ENCODE measurements at places on chromosomes 7 and 10.

DNA sequence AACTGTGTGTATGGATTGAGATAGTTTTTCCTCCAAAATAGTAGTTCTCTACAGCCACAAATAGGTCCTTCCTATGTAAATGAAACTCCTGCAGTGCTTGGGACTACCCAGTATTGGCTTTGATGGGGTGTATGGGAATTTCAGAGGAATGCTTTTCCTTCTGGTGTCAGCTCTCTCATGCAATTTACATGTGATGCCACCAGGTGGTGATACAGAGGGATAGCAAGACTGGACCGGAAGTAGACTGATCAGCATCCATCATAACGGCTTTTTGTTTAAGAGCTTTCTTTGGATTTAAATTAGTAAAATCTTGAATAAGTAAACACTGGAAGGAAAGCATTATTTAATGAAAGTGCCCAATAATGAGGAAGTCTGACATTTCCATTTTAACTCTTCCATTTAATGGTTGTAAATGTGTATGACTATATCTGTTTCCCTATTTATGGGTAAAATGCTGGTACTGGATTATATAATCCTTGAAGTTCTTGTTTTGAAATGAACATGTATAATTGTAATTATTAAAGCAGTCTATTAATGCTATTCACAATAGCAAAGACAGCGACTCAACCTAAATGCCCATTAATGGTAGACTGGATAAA is 22.7 kb downstream of the DYNC1I1 start:
- no peak for DNase-seq

DNA sequence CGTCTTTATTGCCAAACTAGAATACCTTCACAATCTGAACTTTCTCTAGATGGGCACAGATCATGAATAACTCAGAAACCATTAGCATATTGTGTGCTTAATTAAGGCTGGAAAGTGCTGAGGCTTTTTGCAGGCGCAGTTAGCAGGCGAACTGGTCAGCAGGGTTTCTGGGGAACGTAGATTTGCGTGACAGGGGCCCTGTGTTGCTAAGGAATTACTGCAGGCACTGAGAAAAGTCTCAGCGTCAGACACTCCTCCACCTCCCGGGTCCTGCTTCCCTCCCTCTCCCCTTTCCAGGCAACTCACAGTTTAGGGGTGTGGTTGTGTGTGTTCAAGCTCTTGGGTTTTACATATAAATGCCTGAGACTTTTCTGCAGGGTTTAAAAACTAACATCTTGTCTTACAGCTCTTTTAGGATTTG is 2.2 kb downstream of the MAP3K8 start:
- DNase-seq, result no peak

DNA sequence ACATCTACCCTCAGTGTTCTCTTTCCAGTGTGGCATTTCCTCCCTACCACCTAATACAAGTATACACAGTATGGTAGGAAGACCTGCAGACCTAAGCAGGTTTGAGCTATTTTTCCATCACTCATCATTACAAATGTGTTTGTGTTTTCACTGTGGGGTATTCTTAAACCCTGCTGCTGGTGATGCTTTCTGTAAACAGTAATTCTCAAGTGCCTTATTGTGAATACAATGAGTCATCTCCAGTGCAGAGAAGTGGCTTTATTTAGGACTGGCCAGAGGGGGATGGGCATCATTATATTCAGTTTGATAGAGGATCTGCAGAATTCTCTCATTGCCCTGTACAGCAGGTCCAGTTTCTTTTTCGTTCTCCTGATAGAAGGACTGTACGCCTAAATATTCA is 63.7 kb downstream of the GRM8 start:
- DNase-seq, result no peak

- no peak for DNase-seq
Measured at GRCh38 chr7:32479574-32480200, 10.5 kb downstream of the LSM5 start.

GRCh38 chr10:6918305-6918704 is 338.2 kb upstream of the PRKCQ start:
- no peak for DNase-seq

DNA sequence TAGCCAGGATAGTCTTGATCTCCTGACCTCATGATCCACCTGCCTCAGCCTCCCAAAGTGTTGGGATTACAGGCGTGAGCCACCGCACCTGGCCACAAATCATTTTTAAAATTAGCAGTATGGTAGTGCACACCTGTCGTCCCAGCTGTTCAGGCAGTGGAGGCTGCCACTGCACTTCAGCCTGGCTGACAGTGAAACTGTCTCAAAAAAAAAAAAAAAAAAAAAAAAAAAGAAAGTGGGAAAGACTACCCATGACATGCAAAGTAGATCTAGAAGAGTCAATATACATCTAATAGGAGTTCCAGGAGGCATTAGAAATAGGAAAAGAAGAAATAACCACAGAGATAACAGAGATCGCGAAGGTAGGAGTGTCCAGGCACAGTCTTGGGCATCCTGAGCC is 3.2 kb downstream of the CSGALNACT2 start:
- no peak for DNase-seq

- DNase-seq, result peak; percentile 83
Measured at GRCh38 chr7:82443547-82444219, at the start of gene CACNA2D1. Gene CACNA2D1 (minus strand): TSS chr7:82443777.

GRCh38 chr10:114258274-114258840 is 19.3 kb downstream of the VWA2 start:
- DNase-seq, result no peak

DNA sequence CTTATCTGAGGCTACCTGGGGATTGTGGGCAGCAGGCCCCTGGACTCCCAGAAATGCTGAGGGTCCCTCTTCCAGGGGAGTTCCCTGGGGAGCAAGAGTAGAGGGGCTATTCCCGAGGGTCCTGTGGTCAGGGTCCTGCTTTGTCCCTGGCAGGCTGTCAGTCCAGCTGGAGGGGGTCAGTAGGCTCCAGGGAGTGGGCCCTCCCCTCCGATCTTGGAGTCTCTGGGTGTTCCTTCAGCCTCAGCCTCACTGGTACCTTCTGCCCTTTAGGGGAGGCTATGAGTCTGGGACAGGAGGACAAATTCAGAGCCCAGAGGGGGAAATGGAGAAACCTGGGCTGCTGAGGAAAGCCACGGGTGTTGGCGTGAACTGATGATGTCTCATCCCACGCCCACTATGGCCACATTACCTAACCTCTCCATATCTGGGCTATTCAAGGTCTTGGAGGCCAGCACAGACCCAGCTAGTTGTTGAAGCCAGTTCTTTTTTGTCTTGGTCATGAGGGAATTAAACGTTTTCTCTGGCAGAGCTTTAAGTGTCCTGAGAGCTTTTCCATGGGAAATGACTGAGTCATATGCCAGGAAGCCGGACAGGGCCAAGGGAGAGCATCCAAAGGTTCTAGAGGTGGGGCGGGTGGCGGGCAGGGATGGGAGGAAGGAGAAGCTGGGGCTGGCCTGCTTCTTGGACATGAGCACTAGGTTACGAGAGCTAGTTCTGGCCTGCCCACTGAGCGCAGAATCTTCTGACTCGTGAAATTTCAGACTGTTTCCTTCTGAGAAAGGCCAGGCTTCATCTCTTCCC is 6.2 kb downstream of the CALHM2 start:
- no peak for DNase-seq

- no peak for DNase-seq
Measured at GRCh38 chr7:5694221-5694754, 87.2 kb downstream of the RNF216 start.

DNA sequence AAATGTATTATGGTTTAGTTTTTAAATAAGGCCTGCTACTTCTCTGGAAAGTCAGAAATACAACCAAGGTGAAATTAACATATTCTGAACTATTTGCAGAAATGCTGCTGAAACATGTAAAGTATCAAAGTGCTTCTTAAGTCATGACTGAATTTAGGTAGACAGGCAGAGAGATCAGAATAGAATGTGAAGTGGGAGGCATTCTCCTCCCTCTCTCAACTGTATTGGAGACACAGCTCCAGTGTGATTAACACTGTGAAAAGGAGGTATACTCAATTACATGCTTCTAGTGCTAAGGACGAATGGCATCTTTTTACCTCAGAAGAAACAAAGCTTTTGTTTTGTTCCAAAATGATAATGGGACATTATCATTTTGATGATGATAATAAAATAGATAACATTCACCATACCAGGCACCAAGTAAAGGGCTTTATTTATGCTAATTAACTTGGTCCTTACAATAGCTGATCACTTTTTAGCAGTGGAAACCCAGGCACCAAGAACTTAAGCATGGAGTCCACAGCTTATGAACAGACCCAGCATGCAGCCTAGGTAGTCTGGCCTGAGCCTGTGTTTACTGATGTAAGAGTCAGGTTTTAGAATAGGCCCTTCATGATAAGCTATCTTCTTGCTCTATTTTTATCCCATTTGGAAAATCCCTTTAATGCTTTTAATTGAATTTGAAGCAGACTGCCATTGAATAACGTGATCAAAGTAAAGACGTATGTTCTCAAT is 26.0 kb downstream of the PPP1R9A start:
- no peak for DNase-seq

DNA sequence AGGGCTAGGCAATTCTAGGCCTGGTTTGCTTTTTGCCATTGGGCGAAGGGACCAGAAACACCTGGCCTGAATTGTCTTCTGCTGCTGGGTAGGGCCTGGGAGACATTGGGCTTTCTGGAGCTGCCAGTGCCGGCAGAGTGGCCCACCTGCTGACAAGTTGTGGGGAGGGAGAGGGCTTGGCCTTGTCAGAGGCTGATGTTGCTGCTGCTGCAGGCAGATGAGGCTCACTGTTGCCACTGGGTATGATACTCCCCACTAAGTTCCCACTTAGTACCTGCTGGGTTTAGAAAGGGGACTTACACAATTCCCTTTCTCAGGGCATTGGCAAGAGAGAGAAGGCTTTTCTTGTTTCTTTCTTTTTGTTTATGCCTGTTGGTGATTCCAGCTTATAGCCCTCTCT is 289.6 kb upstream of the NPVF start:
- no peak for DNase-seq

DNA sequence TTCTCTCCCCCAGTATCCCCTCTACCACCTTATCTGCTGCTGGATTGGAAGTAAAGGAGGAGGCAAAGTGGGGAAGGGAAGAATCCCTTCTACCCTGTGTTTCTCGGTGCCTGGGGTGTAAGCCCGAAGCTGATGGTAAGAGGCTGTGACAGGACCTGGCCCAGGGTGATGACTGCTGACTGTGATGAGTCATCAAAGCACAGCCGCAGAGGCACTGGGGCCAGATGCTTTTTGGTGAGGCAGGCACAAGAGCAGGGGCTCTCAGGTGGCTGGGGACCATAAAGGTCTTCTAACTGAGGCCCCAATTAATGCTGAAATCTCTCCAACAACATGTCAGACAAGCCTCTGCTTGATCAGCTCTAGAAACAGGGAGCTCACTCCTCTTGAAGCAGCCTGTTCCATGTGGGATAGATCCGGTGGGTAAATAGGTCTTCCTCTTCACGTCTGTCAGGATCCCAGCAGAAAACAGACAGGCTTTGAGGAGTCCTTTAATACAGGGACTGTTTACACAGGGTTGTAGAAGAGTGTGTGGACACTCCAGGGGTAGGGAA is 86.1 kb upstream of the PCBD1 start:
- no peak for DNase-seq

- DNase-seq, result no peak
Measured at GRCh38 chr10:132880128-132880981, 62.0 kb downstream of the CFAP46 start.

DNA sequence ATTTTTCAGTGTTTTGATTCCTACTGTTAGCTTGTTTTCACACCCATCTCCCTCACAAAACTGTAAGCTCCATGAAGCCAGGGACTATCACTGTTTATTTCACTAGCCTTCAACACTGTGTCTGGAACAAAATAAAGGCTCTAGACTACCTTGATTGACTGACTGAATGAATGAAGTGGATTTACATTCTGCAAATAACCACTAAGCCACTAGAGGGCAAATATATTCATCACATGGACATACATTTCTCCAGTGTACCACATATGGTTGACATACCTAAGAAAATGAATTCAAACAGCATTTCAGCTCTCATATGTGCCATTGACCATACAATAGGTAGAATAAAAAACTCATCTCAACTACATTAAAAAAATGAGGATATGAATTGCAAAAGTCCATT is 185.9 kb downstream of the RAB11FIP2 start:
- no peak for DNase-seq

- DNase-seq, result no peak
Measured at GRCh38 chr10:34824870-34825269, 9.8 kb upstream of the PARD3 start.

DNA sequence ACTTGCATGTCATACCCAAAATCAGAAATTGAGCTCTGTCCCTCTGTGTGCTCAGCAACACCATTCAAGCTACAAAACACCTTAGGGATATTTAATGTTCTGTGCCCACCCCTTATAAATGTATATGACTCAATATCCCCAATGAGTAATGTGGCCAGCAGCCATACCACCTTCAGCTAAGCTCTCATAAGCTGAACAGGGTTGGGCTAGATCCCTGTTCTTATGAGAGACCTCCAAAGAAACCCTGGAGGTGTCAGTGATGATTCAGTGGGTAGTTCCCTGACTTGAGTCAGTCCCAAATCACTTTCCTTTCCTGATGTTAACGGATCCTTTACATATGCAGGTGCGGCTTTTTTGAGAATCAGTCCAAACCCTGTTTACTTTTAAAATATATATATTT is 253.8 kb downstream of the CREB5 start:
- no peak for DNase-seq

GRCh38 chr7:1421020-1421790 is 38.1 kb downstream of the MICALL2 start:
- no peak for DNase-seq

DNA sequence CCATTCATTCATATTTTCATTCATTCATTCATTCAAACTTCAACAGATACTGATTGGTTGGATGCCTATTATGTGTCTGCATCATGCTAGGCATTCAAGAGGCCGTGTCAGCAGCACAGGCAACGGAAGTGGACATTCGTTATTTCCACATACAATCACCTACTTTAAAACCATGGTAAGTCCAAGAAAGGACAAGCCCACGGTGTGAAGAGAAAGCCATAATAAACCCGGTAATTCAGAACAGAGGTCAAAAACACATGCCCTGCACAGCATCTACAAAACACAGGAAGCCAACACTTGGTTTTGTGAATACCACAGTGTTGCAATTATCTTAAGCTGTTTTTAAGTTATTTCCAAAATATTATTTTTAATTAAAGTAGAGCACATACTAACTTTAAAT is 126.7 kb downstream of the GLI3 start:
- DNase-seq, result no peak

- no peak for DNase-seq
Measured at GRCh38 chr10:34690383-34691049, 124.6 kb downstream of the PARD3 start.

DNA sequence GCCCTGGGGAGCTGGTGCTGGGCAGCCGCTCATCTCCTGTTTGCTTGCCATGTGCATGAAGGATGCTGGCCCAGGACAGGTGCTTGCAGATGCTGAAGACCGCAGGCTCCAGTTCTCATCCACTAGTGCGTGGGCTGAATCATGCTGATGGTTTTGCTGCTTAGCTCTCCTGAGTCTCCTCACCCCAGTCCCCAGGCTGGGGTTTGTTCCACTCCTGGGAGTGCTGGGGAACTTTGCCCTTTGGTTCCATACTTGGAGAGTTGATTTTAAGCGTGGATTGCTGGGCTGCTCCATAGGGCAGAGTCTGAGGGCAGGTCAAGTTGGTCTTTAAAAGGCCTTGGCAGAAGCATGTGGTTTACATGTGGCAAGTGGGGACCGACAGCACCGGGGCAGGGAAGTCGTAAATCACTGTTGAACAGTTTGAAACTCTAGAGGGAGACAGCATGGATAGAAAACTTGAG is 9.1 kb downstream of the DYNC2I1 start:
- no peak for DNase-seq
